Esophagus muscularis mucosa (tissue), 4 donors: ENCODE measurements at places on chromosomes 5 and 9. TPM values are rescaled to one million over a fixed set of nuclear protein-coding genes. Genes with fewer than 3 reads are reported as not detected.

The FOXD4L3 gene
- not detected for total RNA-seq

The SPINK4 gene
- not detected for total RNA-seq

The PJA2 gene
- total RNA-seq, result 162 TPM

The AJM1 gene
- total RNA-seq, result 3.3 TPM

The C9orf72 gene
- total RNA-seq, result 20.5 TPM

The PCDHGB6 gene
- 6.6 TPM for total RNA-seq

The WWC1 gene
- total RNA-seq, result 3.0 TPM

The FSTL4 gene
- 0.33 TPM for total RNA-seq

The SPATA31D4 gene
- not detected for total RNA-seq

The ATP10B gene
- 1.1 TPM for total RNA-seq

The FAM53C gene
- total RNA-seq, result 22.4 TPM

The AQP7 gene
- 1.5 TPM for total RNA-seq

The NDUFA8 gene
- total RNA-seq, result 76.4 TPM

DNA sequence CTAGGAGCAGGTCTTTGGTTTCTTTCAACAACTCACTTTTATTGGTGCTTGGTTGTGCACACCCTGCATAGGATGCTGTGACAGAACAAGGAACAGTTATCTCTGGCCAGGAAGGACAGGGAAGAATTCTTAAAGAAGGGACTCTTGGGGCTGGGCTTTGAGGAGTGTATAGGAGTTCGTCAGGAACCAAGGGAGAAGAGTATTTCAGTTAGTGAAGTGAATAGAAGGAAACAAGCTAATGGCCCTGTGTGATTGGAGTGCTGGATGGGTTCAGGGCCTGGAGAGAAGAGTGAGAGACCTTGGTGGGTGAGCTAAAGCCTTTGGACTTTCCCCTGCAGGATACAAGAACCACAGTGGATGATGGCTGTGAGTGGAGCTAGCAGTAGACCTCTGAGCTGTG lies 32.2 kb downstream of the DAB2IP start:
- peaks cover 5% of the 10 kb centered on the region for H3K36me3 ChIP-seq
- DNase-seq, result no peak
- no peaks in the 10 kb centered on the region for H3K27me3 ChIP-seq

GRCh38 chr5:27612161-27612560 lies 573.8 kb upstream of the CDH9 start:
- H3K27ac ChIP-seq, result no peak overlapping the region
- no peaks in the 10 kb centered on the region for H3K4me1 ChIP-seq
- H3K36me3 ChIP-seq, result no peaks in the 10 kb centered on the region

DNA sequence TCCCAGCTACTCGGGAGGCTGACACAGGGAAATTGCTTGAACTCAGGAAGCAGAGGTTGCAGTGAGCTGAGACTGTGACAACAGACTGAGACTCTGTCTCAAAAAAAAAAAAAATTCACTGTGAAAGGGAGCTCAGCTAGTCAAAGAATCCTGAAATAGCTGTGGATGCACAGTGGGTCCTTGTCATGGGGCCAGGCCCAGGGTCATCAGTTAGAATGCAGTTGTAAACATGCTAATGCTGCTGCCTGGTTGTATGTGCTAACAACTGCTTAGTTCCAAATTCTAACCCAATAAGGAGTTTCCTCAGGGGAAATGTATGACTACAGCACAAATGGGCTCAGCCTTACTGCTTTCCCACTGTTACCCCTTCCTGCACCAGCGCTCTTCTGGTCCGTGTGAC lies 84.0 kb downstream of the PALM2AKAP2 start:
- no peaks in the 10 kb centered on the region for H3K27me3 ChIP-seq
- no peaks in the 10 kb centered on the region for H3K36me3 ChIP-seq
- no peak overlapping the region for H3K4me3 ChIP-seq
- H3K27ac ChIP-seq, result no peak overlapping the region

DNA sequence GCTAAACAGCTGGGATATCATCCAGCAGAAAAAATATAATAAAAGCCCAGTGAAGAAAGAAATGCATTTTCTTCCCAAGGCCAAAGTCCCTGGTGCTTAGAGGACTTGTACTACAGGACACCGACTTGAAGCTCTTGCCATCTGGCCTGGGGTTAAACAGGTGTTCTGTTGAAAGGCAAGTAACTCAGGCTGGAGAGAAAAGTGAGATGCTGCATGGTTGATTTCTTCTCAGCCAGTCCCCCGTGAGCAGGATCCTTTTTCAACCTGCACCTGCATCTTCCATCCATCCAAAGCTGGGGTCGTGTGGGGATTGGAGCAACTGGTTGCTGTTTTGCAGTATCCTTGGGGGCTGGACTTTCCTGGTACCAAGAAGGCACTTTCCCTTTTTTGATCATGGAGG lies 146.1 kb upstream of the RPS23 start:
- H3K4me3 ChIP-seq, result no peak overlapping the region
- no peaks in the 10 kb centered on the region for H3K4me1 ChIP-seq
- peak; percentile 45 for DNase-seq
- no peak overlapping the region for H3K27ac ChIP-seq
- H3K27me3 ChIP-seq, result no peaks in the 10 kb centered on the region

- peaks cover 14% of the 10 kb centered on the region for H3K4me1 ChIP-seq
- H3K36me3 ChIP-seq, result no peaks in the 10 kb centered on the region
- DNase-seq, result no peak
- H3K4me3 ChIP-seq, result no peak overlapping the region
- H3K27ac ChIP-seq, result no peak overlapping the region
- no peaks in the 10 kb centered on the region for H3K27me3 ChIP-seq
These were observed 129.0 kb upstream of the HMHB1 start for GRCh38 chr5:143682929-143683386.

DNA sequence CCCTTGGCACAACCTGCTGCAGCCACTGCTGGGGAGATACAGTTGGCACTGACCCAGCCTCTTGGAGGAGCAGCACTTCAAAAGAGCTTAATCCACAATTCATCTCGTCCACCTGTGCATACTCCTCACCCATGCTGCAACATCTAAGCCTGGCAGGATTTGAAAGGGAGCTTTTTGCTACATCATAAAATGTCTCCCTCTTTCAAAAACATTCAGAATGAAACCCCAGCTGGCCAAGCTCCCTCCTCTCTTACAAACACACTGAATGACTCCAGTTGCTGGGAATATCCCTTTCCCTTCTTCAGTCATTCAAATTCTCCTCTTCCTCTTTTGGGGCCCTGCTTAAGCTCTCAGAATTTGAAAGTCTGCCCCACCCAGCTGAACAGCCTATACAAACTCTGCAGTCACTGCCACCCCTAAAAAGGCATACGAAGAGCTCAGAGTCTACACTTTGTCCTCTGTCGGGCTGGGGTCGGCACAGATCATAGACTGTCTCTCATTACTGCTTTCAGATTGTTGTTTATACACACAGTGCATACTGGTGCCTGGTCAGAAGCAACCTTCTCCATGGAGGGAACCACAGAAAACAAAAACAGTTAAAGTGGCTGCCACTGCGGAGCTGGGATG lies 8.8 kb upstream of the C5orf15 start:
- no peak overlapping the region for H3K4me3 ChIP-seq
- H3K36me3 ChIP-seq, result peaks cover 52% of the 10 kb centered on the region
- H3K4me1 ChIP-seq, result peaks cover 7% of the 10 kb centered on the region
- H3K27me3 ChIP-seq, result no peaks in the 10 kb centered on the region

DNA sequence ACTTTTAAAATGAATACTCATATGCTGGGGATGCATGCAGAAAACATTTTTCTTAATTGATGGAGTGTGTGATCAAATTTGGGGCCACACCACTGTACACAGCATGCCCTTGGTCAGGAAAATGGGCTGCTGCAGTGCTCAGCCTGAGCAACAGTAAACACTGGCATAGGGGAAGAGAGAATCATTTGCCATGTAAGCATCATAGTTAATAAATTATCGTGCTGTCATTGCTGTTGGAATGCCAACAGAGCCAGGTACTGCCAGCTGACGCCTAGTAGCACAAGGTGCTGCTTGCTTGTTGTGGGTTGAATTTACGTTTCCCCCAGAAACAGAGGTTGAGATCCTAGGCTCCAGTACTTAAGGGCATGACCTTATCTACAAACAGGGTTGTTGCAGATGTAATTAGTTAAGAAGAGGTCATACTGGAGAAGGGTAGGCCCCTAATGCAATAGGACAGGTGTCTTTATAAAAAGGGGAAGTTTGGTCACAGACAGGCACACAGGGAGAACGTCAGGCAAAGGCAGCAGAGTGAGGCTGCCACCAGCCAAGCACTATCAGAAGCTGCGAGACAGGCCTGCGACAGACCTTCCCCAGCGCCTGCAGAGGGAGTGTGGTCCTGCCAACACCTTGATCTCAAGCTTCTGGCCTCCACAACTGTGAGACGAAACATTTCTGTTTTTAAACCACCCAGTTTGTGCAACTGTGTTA lies 25.3 kb downstream of the DAP start:
- no peak overlapping the region for H3K27ac ChIP-seq
- no peak overlapping the region for H3K4me3 ChIP-seq
- peaks cover 5% of the 10 kb centered on the region for H3K4me1 ChIP-seq
- no peaks in the 10 kb centered on the region for H3K27me3 ChIP-seq

DNA sequence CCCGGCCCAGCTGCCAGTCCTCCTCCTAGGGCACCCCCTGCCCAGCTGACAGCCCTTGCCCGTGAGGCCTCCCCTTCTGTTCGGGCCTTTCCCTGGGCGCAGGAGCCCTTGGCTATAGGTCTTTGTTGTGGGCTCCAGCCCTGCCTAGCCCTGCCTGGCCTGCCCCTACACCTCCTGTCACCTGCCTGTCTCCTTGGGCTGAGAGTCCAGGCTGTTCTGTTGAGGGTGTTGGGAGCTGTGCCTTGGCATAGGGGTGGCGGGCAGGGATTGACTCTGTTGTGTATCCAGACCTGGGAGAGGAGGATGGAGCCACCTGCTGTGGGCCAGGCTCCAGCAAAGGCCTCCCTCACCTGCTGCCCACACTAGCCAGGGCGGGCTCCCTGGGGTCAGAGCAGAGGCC lies 11.6 kb downstream of the FCN2 start:
- H3K4me3 ChIP-seq, result no peak overlapping the region
- no peaks in the 10 kb centered on the region for H3K27me3 ChIP-seq
- peak; percentile 80 for DNase-seq
- H3K36me3 ChIP-seq, result no peaks in the 10 kb centered on the region
- no peak overlapping the region for H3K27ac ChIP-seq
- H3K4me1 ChIP-seq, result peaks cover 25% of the 10 kb centered on the region

DNA sequence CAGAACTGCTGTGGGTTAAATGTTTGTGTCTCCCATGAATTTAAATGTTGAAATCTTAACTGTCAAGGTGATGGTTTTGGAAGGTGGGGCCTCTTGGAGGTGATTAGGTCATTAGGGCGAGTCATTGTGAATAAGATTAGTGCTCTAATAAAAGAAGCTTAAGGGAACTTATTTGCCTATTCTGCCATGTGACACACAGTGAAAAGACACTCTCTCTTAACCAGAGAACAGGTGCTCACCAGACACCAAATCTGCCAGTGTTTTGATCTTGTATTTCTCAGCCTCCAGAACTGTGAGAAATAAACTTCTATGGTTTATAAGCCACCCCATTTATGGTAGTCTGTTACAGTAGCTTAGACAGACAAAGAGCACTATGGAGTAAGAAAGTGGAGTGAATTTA lies 117.9 kb upstream of the SV2C start:
- no peaks in the 10 kb centered on the region for H3K36me3 ChIP-seq
- no peak for DNase-seq
- H3K4me1 ChIP-seq, result no peaks in the 10 kb centered on the region
- no peak overlapping the region for H3K27ac ChIP-seq
- H3K27me3 ChIP-seq, result no peaks in the 10 kb centered on the region

DNA sequence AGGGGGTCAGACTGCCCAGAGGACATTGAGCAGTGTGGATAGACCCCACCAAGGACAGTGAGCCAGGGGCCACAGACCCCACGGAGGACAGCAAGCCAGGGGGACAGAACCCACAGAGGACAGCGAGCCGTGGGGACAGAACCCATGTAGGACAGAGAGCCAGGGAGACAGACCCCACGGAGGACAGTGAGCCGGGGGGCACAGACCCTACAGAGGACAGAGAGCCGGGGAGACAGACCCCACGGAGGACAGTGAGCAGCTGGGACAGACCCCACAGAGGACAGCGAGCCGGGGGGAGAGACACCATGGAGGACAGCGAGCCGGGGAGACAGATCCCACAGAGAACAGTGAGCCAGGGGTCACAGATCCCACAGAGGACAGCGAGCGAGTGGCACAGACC lies 3.4 kb upstream of the ZDHHC11 start:
- no peak overlapping the region for H3K4me3 ChIP-seq
- H3K4me1 ChIP-seq, result peaks cover 18% of the 10 kb centered on the region
- H3K36me3 ChIP-seq, result no peaks in the 10 kb centered on the region
- H3K27me3 ChIP-seq, result no peaks in the 10 kb centered on the region
- no peak for DNase-seq

GRCh38 chr9:137446851-137447471 lies 5.8 kb upstream of the ENTPD8 start:
- peaks cover 20% of the 10 kb centered on the region for H3K36me3 ChIP-seq
- peaks cover 2% of the 10 kb centered on the region for H3K27me3 ChIP-seq
- peaks cover 12% of the 10 kb centered on the region for H3K4me1 ChIP-seq
- DNase-seq, result no peak

DNA sequence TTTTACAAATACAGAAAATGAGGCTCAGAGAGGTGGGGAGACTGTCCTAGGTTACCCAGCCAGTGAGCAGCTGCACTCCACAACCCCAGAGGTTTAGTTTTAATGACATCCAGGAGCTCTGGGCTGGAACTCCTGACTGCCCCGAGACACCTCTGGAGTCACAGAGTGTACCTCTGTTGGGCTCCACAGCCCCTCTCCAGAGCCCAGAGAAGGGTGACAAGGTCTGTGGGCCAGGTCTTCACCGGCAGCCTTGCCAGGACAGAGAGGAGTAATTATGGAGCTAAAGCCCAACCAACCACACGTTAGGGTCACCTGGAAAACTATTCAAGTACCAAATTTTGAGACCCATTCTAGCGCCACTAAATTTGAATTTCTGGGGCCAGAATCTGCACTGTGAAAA lies 11.1 kb downstream of the CDX1 start:
- no peak overlapping the region for H3K4me3 ChIP-seq
- no peaks in the 10 kb centered on the region for H3K27me3 ChIP-seq
- H3K27ac ChIP-seq, result no peak overlapping the region
- H3K4me1 ChIP-seq, result peaks cover 19% of the 10 kb centered on the region

DNA sequence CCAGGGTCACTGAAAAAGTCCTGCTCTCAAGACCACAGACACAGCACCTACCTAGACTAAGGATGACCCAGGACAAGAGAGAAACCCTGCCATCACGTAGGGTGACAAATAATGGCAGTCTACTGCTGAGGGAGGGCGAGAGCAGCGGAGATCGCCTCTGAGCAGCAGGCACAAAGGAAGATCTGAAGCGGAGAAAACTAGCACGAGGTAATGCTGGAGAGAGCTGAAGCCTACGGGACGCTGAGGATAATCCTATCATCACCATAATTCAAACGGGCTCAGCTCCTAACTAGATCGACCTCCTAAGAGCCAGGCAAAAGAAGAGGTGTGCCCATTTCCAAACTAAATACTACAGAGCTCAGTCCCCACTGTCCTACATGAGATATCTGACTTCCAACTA lies 41.3 kb downstream of the FBXO10 start:
- no peak overlapping the region for H3K4me3 ChIP-seq
- peaks cover 67% of the 10 kb centered on the region for H3K36me3 ChIP-seq
- no peaks in the 10 kb centered on the region for H3K4me1 ChIP-seq
- H3K27me3 ChIP-seq, result no peaks in the 10 kb centered on the region
- no peak overlapping the region for H3K27ac ChIP-seq

- H3K4me1 ChIP-seq, result peaks cover 18% of the 10 kb centered on the region
- H3K27ac ChIP-seq, result no peak overlapping the region
- no peaks in the 10 kb centered on the region for H3K27me3 ChIP-seq
These were observed 202.2 kb downstream of the GADD45G start for GRCh38 chr9:89807101-89807395.

- peaks cover 9% of the 10 kb centered on the region for H3K4me1 ChIP-seq
- no peaks in the 10 kb centered on the region for H3K27me3 ChIP-seq
- no peak for DNase-seq
- no peaks in the 10 kb centered on the region for H3K36me3 ChIP-seq
- H3K27ac ChIP-seq, result no peak overlapping the region
- H3K4me3 ChIP-seq, result no peak overlapping the region
These were observed 56.3 kb downstream of the SEMA4D start for GRCh38 chr9:89441655-89441970.
